ENCODE measurements at places on chromosomes 3 and 15. TPM values are rescaled to one million over a fixed set of nuclear protein-coding genes. Genes with fewer than 3 reads are reported as not detected.

GRCh38 chr15:65949011-65949410 lies 79.7 kb downstream of the RAB11A start:
- no peak for DNase-seq

GRCh38 chr15:70088455-70088854 lies 9.3 kb downstream of the TLE3 start:
- DNase-seq: no peak

DNA sequence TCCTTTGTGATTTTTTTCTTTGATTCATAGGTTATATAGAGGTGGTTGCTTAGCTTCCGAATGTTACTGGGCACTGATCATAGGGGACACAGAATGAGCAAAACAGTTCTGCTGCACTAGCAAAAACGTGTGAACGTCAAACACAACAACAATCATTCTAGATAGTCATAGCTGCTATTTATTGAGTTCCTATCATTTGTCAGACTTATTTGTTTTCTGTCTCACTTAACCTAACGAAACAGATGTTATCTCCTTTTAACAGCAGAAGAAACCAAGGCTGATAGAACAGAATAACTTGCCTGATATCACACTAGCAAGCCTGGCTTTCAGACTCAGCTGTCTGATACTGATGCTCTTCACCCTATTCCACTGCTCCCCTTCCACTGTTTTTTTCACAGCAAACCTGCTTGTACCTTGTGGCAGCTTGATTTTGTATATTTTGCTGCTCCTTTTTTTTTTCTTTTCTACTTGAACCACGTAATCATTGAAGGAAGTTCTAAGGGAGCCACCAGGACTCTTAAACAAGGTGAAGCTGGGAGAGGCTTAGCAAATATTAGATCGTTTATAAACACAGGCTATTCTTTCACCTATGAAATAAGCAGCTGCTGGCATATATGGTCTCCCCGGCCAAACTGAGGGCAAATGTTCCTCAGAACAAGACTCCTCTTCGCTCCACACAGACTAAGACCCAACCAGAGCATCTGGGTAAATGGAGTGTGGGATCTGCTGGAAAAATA lies 78.8 kb downstream of the MCF2L2 start:
- DNase-seq: no peak

DNA sequence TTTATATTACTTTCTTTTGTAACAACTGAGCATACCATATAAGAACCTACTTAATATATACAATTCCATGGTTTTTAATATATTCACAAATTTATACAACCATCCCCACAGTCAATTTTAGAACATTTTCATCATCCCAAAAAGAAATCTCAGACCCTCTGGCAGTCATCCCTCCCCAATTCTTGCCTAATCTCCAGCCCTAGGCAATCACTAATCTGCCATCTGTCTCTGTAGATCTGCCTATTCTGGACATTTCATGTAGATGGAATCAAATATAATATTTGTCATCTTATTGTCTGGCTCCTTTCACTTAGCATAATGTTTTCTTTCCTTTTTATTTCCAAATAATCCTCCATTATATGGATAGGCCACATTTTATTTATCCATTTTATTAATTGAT lies 92.5 kb downstream of the LARS2 start:
- DNase-seq: no peak

The KCNAB1 gene
- 0.14 TPM for total RNA-seq

GRCh38 chr3:89414270-89414669 lies 306.8 kb downstream of the EPHA3 start:
- DNase-seq: no peak

DNA sequence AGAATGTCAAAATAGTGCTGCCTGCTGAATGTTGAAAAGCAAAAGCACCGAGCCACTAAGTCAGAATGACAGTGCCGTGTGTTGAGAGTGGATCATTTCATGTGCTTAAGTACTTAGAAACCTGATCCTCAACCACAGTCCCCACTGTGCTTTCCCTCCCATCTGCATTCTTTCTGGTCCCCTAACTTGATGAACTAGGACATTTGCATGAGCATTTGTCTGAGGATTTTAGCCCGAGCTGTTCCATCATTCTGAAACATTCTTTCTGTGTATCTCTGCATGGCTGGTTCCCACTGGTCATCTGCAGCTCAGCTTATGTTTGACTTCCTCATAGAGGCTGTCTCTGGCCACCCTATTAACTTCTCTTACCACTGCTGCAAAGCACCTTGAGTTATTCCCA lies 42.0 kb downstream of the SST start:
- no peak for DNase-seq

GRCh38 chr3:46878781-46879436 lies 1.4 kb downstream of the PTH1R start:
- no peak for DNase-seq

GRCh38 chr15:51266656-51267050 lies 71.7 kb downstream of the CYP19A1 start:
- DNase-seq: no peak

The RASGRF1 gene
- not detected for total RNA-seq
